ENCODE measurements at places on chromosomes 11 and 22.

- DNase-seq = no peak
These were observed 1.1 kb upstream of the SERGEF start for GRCh38 chr11:18013790-18014507.

- DNase-seq = no peak
These were observed 26.0 kb downstream of the LRRC32 start for GRCh38 chr11:76644591-76644990.

GRCh38 chr22:50694766-50695420, 22.3 kb downstream of the SHANK3 start:
- no peak for DNase-seq

GRCh38 chr11:128437136-128437535, 150.2 kb downstream of the ETS1 start:
- DNase-seq = no peak

DNA sequence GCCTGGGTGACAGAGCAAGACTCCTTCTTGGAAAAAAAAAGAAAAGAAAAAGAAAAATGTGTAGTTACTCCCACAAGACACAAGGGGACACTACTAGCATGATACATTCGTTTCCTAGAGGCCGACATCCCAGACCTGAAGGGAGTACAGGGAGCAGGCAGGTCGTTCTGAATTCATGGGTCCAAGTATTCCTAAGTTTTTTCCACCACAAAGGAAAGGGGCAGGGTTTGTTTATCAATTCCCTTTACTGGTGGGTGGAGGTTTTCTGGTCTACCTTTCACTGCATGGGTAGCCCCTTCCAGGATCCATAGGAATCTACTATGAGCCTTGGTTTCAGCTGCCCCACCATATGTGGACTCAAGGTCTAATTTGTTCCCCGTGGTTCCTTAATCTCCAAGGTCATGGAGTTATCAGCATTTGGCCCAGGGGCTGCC, 11.8 kb downstream of the TIGD3 start:
- peak; percentile 24 for DNase-seq

GRCh38 chr22:20794650-20795413, 20.9 kb downstream of the SERPIND1 start:
- no peak for DNase-seq
